ENCODE measurements at places on chromosomes 5 and 9. TPM values are rescaled to one million over a fixed set of nuclear protein-coding genes. Genes with fewer than 3 reads are reported as not detected.
A peak's percentile ranks its signal among the peaks of the same experiment; 100 is the strongest.

The PIK3R1 gene
- 68.7 TPM for total RNA-seq

The PDE6A gene
- total RNA-seq: not detected

The ARL14EPL gene
- total RNA-seq: 0.09 TPM

GRCh38 chr9:21919377-21920362, 74.5 kb downstream of the CDKN2A start:
- DNase-seq: peak; percentile 18

DNA sequence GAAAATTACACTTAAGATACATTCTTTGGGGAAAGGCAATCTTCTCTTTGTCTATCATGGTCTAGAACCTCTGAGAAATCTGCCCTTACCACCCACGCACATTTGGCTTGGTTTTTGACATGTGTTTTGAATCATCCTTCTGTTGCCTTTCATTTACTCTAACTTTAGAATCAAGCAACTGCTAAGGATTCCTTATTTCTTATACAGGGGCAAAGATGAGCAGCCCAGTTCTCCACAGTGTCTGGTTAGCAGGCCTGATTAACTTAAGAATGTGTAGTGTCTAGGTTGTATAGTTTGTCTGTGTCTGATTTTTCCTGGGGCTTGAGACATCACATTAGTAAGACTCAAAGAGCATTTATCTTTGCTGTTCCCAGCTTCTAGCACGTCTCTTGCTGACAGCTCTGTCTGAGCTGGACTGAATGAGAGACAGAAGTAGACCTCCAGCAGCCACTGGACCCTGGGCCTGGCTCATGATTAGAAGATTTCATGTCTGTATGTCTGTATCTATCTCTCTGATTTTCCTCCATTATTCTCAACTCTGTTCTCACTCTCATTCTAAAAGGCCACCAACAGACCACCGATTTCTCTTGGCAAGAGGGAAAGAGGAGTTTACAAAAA, 31.8 kb upstream of the PCA3 start:
- peak; percentile 26 for DNase-seq

DNA sequence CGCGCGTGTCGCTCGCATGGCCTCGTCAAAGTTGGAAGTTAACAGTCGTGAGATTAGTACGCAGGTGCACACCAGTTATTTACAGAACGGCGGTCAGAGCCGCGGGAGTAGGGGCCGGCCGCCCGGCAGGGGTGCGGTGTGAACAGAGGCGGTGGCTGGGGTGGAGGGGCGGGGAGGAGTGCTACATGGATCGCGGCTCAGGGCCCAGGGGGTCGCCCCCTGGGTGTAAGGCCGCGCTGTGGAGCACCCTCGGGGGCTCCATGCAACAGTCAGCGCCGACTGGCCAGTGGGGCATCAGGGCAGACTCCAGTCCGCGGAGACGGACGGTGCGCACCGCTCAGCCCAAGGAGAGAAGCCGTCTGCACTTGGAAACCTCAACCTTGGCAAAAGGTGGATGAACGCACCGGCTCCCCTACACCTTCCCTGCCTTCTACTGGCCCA, 60.3 kb downstream of the ZNF354C start:
- no peak for DNase-seq

DNA sequence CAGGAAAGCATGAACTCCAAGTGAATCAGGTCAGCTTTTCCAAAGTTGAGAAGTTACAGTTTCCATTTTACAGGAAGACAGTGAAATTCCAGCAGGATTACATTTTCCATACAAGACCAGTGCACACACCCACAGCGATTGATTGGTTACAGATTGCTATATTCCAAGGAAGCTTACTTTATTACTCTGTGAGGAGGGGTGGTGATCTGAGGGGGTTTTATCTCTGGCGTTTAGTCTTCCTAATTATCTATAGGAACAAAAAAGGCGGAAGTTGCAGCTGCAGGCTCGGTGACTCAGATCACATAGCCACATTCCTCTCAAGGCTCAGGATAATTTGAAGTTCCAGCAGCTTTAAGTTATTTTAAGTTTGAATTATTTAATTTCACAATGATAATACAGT, 450.4 kb upstream of the NMUR2 start:
- DNase-seq: peak; percentile 14

GRCh38 chr5:100889165-100889743, 13.8 kb downstream of the ST8SIA4 start:
- no peak for DNase-seq

GRCh38 chr5:27778121-27778520, 739.7 kb upstream of the CDH9 start:
- DNase-seq: no peak

Data from muscle of leg (tissue), 16 donors.